ENCODE measurements at places on chromosomes 3 and 15. TPM values are rescaled to one million over a fixed set of nuclear protein-coding genes. Genes with fewer than 3 reads are reported as not detected.

The CELF6 gene
- total RNA-seq, result 6.8 TPM

The LSAMP gene
- total RNA-seq, result 25.8 TPM

The GLDN gene
- total RNA-seq, result 0.77 TPM

The IGDCC3 gene
- total RNA-seq, result not detected

The GABRB3 gene
- not detected for total RNA-seq

The CHDH gene
- total RNA-seq, result 9.1 TPM

The FETUB gene
- total RNA-seq, result not detected

The CAND2 gene
- total RNA-seq, result 42.0 TPM

The ADGRG7 gene
- not detected for total RNA-seq

The ARRDC4 gene
- 45.1 TPM for total RNA-seq

The CFAP161 gene
- total RNA-seq, result not detected

The ADIPOQ gene
- total RNA-seq, result not detected

The PARP9 gene
- 49.0 TPM for total RNA-seq

The WDR73 gene
- total RNA-seq, result 14.4 TPM

The SERPINI2 gene
- not detected for total RNA-seq

The SPINK8 gene
- total RNA-seq, result not detected

The ECE2 gene
- not detected for total RNA-seq

The ADCY5 gene
- 21.1 TPM for total RNA-seq

The PRR23A gene
- not detected for total RNA-seq

The SLC24A5 gene
- total RNA-seq, result not detected

The UBA7 gene
- total RNA-seq, result 21.3 TPM

The GANC gene
- total RNA-seq, result 42.2 TPM

The RHCG gene
- total RNA-seq, result 0.14 TPM

The ATP13A4 gene
- total RNA-seq, result 0.77 TPM

The BFSP2 gene
- total RNA-seq, result not detected

The ARPIN gene
- 8.2 TPM for total RNA-seq

The EBLN2 gene
- total RNA-seq, result 20.5 TPM

The CCDC54 gene
- not detected for total RNA-seq

The CD276 gene
- 36.3 TPM for total RNA-seq

The OIP5 gene
- total RNA-seq, result not detected

The GOLGA6D gene
- total RNA-seq, result not detected

The CCR3 gene
- not detected for total RNA-seq

The TMCC1 gene
- total RNA-seq, result 52.2 TPM

The MAPK6 gene
- total RNA-seq, result 37.7 TPM

The SLC28A2 gene
- total RNA-seq, result not detected

The SAMMSON gene
- total RNA-seq, result 0.21 TPM

The ABHD6 gene
- 20.6 TPM for total RNA-seq

The RNU5B-1 gene
- not detected for total RNA-seq

The ZNF662 gene
- total RNA-seq, result 7.2 TPM

The ADAMTS7 gene
- 0.29 TPM for total RNA-seq

The TRAK1 gene
- 17.4 TPM for total RNA-seq

The CELSR3 gene
- 3.4 TPM for total RNA-seq

The PODXL2 gene
- total RNA-seq, result not detected

The CKMT1B gene
- not detected for total RNA-seq

Measured in uterus (tissue), 4 donors.